ENCODE measurements at places on chromosomes 7 and 10.

DNA sequence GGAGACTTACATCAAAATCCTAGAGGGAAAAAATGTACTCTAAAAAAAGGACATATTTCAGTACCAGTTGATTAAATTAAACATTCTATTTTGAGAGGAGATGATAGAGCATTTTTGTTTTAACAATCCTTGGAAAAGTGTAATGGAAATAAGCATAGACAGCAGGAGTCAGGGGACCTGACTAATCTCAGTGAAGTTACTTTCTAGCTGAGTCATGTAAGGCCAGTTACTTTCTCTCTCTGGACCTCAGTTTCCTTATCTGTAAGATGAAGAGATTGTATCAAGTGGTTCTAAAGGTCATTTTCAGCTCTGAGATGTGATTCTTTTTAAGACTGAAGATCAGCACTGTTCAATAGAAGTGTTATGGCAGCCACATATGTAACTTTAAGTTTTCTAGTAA, 44.1 kb downstream of the VTI1A start:
- no peak for DNase-seq

DNA sequence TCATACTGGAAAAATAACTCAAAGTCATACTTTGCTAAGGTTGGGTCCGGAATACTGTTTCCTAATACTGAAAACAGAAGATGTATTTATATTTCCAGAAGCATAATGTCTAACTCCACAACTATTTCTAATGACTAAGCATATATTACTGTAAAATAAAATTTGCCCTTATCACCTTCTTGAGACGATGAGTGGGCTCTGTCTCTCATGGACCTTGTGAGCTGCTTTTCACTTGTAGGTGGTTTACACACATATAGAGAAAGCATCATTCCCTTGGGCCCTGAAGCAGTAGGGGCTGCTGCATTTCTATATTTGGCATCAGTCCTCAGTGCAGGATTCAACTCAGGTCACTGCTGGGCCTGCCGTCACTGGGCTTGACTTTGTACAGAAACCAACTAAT, 10.7 kb upstream of the FAM13C start:
- DNase-seq = no peak

DNA sequence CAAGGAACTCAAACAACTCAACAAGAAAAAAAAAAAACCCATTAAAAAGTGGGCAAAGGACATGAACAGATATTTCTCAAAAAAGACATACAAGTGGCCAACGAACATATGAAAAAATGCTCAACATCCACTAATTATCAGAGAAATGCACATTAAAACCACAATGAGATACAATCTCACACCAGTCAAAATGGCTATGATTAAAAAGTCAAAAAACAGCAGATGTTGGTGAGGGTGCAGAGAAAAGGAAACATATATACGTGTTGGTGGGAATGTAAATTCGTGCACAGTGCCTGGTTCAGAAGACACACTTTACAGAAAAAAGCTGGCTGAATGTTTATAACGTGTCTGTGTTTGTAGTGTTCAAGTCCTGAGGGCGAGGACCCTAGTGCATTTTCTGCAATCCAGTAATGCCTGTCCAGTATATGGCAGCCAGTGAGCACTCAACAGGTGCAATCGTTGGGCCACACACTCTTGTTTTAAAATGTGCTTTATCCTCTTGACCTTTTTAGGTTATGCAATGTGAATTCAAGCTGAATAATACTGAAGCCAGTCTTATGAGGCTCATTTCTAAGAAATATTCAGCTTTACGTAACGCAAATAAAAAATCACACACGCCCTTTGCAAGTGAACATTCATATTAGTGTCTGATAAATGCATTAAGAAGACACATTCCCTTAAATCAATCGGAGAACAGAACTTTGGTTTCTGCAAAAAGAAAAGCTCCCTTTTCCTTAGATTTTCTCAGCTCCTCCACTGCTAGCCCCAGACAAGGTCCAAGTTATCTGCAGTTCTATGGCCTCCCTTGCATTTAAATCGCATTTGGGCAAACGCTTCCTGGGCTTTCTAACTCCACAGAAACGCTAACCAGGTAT, 813 bp upstream of the MTURN start:
- no peak for DNase-seq

DNA sequence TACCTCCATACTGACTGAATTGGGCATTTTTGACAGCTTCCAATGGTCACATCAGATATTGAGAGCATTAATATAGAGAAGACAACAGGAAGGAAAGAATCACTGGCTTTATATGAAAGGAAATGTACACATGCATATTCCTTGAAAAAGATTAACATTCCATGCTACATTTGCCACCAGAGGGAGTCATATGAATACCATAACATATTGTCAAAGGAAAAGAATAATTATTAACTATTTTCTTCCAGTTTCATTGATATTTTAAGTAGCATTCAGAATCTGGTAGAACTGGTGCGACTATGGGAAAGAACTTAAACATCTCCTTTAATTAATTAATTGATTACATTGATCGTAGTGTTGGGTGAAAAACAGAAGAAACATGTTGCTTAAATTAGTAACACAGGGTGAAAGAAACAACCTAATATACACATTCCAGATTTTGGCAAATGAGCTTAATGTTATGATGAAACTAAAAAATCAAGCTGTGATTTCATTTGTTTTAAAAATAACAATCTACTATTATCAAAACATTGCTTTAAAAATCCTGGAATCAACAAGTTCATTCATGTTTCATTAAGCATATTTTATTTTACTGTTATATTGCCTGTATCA, 71.5 kb downstream of the GPR85 start:
- no peak for DNase-seq

DNA sequence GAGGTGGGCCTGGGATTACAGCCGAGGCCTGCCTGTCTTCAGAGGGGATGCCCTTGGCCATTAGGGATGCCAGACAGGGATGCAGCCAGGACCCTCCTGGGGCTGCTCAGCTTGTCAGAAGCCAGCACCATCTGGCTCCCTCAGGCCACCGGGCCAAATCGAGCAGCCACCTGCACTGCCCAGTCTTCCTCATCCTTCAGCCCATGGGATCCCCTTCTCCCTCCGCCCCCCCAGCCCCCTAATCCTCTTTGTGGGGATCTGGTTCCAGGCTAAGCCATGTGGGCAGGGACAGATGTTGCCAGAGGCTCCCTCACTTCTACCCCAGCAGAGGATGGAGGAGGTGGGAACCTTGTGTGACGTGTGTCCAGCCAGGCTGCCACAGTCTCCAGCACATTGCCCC, 137.4 kb upstream of the PPIF start:
- no peak for DNase-seq

Measured in H1 (cell line).